ENCODE measurements at places on chromosomes 5 and 9.

DNA sequence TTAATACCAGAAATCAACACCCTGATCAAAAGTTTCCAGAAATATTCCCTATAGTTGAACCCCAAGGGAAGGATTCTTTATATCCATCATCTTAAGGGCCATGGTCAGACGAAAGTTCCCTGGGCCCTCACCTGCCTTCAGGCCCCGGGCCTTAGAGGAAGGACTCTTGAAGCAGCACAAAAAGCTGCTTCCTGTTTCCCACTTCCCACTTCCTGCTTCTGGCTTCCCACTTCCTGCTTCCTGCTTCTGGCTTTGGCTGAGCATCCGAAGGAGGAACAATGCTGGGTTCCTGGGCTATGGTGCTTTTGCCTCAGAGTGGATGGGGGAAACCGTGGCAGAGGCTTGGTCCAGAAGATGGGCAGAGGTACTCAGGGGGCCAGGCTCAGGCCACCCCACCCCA is 25.8 kb upstream of the DAP start:
- DNase-seq = no peak

GRCh38 chr5:180160789-180161188 is 48.2 kb downstream of the RASGEF1C start:
- no peak for DNase-seq

DNA sequence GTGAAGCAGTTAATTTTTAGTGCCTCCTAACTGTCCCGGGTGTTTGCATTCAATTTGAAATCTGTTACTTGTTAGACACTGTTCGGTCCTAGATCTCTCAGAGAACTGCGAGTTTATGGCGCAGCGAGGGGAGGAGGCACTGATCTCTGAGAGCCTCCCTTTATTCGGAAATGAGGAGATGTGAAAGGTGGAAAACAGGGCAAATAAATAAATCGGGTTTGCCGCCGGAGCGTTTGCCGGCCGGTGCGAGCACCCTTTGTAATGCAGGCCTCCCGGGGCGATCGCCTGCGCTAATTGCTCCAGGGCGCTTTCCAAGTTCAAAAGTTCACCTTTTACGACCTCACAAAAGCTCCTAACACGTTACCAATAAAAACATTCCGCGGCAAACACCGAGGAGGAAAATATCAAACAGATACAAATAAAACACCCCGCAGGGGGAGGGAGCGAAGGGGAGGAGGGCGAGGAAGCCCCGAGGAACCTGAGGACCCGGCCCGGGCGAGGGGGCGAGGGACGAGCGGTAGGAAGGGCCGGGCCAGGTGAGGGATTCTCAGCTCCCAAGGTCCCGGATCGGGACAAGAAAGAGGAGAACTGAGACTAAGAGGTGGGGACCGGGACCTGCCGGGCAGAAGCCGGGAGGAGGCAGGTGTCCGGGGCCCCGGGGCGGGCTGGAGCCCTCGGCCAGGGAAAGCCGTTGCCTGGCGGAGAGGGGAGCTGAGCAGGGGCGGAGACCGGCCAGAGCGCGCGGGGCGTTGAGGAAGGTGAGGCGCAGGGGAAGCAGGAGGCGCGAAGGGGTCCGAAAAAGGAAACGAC is 1.4 kb downstream of the NR6A1 start:
- DNase-seq = no peak

DNA sequence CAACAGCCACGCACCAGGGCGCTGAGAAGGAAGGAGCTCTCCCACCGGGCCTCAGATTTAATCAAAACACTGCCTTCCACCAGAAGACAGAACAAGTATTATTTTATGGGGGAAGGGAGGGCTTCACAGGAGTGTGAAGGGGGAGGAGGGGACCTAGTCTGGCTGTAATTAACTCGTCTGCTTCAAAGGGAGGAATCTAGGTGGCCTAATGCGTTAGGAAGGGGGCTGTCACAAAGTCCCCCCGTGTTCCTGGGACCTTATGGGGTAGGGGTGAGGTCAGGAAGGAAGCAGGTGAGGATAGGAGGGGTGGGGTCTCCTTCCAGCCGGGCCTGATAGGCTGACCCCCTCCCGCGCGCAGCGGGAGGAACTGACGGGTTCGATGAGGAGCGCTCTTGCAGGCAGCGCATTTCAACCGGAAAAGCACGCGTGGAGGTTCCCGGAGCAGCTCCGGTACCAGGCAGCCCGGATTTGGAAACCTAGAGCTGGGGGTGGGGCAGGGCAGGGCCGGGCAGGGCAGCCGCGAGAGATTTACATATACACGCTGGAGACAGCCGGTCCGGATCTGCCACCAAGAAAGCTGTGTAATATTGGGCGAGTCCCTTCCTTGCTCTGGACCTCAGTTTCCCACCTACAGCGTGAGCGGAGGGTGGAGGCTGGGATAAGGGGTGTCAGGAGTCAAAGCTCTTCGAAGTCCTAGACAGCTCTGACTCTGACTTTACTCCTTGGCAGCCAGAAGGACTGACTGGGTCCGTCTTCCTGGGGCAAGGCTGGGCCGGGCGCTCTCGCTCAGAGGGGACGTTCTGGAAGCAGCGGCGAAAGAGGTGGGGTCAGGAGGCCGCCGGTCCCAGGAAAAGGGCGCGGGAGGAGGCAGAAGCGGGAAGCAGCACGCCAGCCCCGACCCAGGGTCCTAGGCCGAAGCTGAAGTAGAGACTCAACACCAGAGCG is 1.8 kb downstream of the SHB start:
- no peak for DNase-seq

GRCh38 chr5:106476630-106477029 is 1194.1 kb downstream of the EFNA5 start:
- no peak for DNase-seq

DNA sequence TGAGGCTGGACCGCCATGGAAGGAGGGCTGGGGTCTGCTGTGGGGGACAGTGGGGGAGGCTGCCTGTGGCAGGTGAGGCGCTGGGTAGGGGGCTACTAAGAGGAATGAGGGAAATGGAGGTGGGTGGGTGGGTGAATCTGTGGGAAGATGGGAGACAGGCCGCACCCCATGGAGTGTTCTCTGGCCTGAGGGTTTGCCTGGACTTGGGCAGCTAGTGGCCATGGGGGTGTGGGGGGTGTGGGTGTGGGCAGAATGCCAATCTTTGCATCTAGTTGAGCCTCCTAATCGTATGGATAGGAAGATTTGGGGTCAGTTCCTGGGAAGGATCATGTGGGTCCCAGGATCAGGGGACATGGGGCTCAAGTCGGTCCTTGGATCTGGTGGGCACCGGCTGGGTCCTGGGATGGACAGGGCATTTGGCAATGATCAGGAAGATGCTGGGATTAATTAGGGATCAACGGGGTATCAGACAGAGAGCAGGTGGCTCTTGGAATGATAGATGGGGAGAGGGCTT is 518 bp downstream of the ZDHHC12 start:
- DNase-seq = no peak

- no peak for DNase-seq
These were observed 99.7 kb upstream of the CCL21 start for GRCh38 chr9:34809504-34810186.

GRCh38 chr5:169566202-169566601 is 17.4 kb upstream of the SPDL1 start:
- DNase-seq = no peak

DNA sequence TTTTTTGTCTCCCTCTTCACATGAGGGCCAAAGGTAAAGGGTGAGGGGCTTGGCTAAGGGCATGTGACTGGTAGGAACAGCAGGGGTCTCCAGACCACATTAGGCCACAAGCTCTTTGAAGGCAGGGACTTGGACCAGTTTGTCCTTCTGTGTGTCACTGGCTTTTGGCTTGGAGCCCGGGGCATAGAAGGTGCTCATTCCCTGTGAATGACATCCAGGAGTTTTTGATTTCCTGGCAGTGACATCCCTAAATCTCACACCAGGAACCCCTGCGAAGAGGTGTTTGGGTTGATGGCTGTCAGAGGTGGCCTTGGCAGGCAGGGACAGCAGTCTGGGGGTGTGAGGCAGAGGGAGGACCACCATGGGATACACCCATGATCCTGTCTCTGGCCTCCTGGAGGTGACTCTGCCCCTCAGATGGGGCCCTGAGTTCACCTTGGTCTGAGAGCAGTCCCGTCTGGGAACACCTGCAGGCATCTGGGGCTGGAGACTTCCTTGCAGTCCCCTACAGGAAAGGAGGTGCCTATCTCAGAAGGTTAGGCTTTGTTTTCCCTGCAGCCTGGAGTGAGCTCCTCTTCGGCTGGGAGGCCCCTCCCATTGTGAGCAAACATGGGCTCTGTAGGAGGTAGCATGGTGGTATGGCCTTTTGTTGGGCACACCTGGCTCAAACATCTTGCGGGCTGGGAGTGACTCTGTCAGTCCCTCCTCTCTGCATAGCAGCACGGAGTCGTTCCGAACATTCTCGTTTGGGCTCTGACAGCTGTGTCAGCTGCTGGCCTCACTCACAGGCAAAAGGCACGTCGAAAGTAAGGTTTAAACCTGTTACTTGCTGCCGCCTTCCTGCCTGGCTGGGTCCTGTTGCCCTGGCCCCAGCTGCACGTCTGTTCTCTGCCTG is 38.6 kb upstream of the PITX1 start:
- peak; percentile 12 for DNase-seq

GRCh38 chr5:146574713-146575112 is 58.7 kb upstream of the GPR151 start:
- DNase-seq = no peak

GRCh38 chr9:130895481-130896232 is 955 bp downstream of the QRFP start:
- DNase-seq = no peak

- DNase-seq = no peak
These were observed 4.0 kb upstream of the WDR70 start for GRCh38 chr5:37375091-37375490.

DNA sequence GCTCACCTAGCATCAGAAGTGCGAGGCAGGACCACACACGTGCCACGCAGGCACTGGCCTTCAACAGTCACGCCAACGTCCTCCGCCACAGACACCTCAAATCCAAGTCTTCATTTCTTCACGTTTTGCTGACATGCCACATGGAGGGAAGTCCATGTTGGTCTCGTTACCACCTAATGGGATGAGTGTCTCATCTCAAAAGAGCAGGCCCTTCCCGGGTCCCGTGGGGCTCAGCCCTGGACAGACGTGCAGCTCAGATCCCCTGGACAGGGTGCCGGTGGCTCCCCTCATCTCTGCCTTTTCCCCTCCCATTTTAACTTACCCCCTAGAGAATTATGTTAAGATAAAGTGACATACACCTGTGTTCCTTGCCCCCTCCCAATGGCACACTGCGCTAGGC is 76.8 kb downstream of the MRPL36 start:
- no peak for DNase-seq

GRCh38 chr5:40386289-40386688 is 293.4 kb upstream of the PTGER4 start:
- DNase-seq = no peak

DNA sequence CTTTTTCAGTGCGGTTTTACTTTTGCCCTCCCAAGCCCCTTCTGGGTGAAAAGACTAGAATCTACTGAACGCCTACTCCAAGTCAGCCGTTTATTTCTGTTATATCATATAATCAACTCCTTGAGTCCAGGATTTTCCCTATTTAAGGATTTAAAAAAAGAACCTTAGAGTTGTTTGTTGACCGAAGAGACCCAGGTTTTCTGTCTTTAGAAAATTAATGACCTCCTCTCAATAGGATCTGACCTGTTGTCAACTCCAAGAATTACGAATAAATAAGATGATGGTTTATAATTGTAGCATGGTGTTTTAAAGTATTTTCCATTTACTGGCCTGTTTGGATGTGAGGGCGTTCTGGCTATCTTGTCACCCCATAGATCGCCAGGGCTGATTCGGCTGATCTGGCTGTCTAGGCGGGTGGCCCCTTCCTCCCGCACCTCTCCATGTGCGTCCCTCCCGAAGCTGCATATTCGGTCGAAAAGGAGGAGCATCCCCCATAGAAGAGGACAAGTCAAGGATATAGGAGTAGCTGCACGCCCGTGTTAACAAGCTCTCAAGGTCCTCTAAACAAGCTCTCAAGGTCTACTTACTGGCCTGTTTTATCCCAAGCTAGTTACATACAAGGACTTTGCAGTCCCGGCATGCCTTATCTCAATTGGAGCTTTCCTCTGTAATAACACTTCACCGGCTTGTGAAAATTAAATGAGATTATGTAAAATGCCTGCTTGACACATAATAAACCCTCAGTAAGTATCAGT is 1.1 kb upstream of the UBAP2 start:
- no peak for DNase-seq

DNA sequence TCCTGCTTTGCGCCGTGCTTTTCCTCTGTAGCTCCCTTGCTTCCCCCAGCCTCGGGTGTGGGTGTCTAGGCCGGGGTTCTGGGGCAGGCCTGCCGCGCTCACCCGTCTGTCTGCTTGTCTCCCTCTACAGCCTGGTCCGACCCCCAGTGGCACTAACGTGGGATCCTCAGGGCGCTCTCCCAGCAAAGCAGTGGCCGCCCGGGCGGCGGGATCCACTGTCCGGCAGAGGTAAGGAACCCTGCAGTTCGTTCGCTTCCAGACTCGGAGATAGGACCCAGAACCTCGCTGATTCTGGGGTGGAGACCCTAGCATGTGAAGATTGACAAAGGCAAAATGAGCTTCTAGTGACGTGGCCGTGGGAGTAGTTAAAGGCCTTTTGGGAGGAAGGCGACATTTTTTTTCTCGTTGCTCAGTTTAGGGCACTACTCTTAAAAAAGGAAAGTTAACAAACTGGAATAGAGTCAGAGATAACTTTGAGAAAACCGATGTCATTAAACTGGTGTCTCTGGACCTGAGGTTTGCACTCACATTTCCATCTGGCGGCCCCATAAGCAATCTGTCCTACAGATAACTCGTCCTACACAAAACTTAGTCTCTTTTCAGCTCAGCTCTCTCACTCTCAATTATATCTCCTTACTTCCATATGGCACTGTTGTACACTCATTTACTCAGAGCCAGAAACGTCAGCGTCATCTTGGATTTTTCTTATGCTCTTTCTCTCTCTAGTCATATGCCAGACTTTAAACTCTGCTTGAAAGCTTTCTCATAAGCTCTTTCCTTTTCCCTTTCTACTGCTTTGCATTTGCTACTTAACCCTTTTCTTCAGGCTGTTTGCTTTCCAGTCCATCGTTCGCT is 561 bp downstream of the SEC61B start:
- no peak for DNase-seq

DNA sequence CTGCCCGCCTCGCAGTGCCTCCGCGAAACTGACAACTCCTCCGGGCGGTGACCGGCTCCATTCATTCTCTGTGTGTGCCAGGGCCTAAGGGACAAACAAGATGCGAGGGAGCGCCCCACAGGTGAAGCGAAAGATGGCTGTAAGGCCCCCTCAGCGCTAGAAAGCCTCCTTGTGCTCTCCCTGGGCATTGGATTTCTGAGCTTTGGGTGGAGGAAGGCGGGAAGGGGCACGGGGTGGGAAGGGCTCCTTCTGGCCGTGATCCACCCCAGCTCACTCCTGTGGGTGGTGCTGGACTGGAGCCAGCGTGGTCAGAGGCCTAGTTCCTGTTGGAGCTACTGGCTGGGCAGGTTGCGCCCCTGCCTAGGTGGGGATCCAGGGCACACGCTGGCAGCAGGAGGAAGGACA is 943 bp downstream of the GALNT12 start:
- no peak for DNase-seq

DNA sequence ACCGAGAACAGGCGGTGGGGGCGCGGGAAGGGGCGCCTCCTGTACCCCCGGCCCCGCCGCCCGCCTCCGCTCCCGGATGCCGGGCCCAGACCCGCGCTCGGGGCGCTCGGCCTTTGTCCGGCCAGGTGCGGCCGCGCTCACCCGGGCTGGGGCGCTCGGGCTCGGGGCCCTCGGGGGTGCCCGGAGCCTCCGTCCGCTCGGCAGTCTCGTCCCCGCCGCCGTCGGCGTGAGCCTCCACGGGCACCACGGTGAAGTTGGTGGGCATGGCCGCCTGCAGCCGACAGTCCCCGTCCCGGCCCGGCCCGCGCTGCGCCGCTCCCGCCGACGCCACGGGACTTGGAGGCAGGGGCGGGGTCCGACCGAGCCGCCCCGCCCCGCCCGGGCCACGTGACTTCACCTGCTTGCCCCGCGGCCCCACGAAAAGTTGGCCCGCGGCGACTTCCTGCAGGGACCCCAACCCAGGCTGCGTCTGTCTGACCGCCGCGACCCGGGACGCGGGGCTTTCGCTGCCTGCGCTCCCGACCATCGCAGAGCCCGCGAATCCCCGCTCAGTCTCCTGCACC is at the start of gene SLC12A7:
Gene SLC12A7 (minus strand): TSS at position 337 of the 563 bp plus-strand sequence. CDS start 72 bp downstream, at position 265.
- peak; percentile 72 for DNase-seq
